Fibroblast of mammary gland (primary cell): ENCODE measurements at places on chromosomes 12 and 14.
A peak's percentile ranks its signal among the peaks of the same experiment; 100 is the strongest.

DNA sequence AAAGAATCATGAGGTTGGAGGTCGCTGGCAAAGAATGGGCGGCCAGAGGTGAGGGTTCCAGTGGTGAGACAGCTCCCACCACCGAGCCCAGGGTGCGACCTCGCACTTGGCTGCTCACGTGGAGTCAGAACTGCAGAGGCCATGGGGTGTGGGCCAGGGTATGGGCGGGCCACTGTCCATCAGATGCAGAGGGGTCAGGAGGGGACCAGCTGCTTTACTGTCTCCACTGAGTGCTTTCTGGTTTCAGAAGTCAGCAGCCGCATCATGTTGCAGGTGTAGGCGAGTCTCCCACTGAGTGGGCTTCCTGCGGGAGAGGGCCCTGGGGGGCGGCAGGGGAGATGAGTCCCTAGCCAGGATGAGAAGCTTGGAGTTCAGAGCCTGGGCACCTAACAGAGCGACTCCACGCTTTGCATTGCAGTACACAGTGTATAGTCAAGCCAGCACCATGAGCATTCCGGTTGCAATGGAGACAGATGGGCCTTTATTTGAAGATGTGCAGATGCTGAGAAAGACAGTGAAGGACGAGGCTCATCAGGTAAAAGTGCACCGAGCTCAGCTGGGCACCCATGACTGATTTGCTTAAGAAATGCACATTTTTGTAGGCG lies 46.9 kb upstream of the DYNC1H1 start:
- no peak for DNase-seq

- no peak for DNase-seq
Observed at GRCh38 chr12:112236786-112237185, 111.4 kb downstream of the TRAFD1 start.

DNA sequence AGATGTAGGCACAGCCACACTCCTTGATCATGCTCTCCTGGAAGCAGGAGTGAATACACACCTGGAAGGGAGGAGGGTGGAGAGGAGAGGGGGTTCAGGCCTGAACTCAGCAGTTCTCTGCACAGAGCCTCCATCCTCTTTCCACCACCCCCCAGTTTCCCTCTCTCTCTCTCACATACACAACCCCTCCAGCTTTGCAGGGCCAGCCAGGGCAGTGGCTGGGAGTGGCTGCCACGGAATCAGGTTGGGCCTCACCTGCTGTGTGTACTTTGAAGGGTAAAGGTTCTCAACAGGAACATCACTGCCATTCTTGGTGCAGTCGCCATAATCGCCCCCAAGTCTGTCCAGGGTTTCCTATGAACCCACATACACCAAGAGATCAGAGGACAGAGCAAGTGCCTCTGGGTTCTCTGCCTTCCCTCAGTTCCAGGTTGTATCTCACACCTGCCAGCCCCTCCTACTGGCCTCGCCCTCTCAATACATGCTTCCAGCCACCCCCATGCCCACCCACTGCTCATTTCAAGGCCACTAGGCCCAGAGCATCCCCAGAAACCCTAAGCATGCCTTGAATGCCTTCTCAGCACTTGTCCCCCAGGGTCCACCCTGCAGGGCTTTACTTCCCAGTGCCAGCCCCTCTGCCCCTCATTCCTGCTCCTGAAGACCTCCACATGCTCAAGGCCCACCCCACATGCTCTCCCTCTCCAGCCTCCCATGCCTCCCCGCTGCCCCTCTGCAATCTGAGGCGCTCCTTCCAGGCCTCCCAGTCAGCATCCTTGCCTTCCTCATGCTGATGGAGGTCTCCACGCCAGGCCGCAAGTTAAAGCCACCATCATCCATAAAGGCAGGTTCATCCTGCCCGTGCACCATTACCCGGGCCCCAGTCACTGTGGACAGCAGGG lies 12.9 kb upstream of the TNFRSF1A start:
- DNase-seq: no peak

GRCh38 chr12:45575823-45576475 lies 153.6 kb upstream of the ARID2 start:
- peak; percentile 8 for DNase-seq

DNA sequence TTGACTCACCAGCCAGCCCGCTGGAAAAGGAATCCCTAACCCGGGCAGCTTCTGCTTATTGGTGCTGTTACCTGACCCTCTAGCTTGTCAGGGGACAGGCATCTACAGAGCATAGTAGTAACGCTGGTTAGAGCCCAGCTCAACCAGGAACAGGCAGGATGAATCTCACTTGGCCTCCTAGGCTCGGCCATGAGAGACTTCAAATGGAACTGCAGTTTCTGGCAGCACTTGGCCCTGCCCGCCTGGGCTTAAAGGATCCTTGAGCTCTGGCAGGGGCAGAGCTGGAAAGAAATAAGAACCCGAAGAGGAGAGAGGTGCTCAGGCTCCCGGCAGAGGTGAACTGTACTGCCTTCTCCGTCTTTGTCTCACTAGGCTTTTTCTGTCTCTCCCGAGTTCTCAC lies 2.3 kb upstream of the LHX5 start:
- no peak for DNase-seq

DNA sequence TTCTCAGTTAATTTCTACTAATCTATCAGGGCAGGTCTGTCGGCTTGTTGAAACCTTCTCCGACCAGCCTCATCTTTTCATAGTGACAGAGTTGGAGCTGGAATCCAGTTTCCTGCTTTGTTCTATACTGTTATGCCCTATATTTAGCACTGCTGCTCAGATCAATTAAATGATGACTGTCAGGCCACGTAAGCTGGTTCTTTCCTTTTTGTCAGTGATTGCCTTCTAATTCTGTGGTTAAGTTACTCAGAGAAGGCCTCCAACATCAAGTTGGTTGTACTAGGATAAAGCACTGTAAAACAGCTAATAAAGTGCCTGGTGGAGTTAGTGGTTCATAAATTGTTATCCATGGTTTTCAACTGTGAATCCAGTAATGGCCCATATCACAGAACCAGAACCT lies 22.6 kb downstream of the DERA start:
- no peak for DNase-seq

GRCh38 chr14:75022655-75023054 lies 19.9 kb downstream of the EIF2B2 start:
- DNase-seq: no peak

GRCh38 chr14:36657399-36658122 lies 4.1 kb upstream of the PAX9 start:
- DNase-seq: peak; percentile 6

DNA sequence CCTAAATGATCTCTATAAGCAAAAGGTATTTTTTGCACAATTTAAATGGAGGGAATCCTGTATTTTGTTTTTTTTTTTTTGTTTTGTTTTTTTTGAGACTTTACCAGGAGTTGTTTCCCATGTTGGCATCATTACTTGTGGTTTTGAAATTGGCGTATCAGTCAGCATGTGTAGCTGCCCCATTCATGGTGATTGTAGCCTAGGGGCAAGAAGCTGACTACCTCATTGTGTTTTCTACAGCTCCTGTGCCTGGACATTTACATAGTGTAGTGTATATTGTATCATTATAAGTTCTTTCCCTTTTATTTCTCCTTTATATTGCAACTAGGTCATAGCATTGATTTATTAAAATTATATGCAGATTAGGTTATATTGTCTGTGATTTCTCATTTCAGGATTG lies 24.5 kb downstream of the SAMD4A start:
- no peak for DNase-seq

DNA sequence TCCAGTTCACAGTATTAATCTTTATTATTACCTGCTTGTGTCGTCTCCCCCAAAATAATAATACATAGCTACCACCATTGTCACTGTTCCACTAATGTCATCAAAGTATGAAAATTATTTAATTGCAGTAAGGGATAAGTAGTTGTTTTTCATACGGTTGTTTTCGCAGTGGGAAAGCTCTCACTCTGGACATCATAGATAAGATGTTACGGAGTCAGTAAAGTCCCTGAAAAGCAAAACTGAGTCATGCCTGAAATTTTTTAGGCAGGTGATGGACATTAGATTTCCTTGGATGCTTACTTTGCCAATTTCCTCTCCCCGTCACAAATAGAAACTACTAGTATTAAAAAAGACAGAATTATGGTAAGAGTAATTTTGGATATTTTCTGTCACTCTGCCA lies 13.2 kb downstream of the PNP start:
- no peak for DNase-seq

DNA sequence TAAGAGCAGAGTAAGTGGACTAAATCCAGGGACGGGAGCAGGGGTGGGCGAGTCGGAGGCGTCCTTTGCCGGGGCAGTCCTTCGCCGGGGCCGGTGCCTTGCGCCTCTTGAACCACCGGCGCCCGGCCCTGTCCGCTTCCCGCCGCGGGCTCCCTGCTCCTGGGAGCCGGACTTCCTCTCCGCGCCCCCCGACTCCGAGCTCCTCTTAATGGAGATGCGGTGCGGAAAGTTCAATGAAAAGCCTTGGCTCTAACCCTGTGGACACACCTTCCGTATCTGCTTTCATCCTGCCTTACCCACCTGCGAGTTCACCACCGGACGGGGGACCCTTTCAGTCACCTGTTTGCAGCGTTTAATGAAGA lies 412 bp downstream of the FGFR1OP2 start:
- DNase-seq: no peak

GRCh38 chr14:100223332-100224201 lies 15.4 kb upstream of the YY1 start:
- no peak for DNase-seq

DNA sequence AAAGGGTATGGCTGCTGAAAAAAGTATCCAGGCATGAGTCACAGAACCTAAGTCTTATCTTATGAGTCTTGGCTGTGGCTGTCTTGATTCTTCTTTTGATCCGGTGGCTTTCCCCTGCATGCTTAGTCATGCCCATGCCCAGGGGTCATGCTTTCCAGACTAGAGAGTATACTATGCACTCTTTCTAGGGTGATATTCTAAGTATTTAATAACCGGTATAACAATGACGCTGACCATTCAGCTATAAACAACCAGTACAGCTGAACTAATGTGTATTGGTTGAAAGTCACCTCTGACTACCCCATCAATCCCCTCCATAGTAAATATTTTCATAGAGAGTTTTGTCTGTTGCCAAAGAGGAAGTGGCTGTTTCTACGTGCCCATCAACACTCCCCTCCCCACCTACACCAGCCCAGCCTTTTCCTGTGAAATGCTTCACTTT lies 34.7 kb upstream of the NRXN3 start:
- no peak for DNase-seq

DNA sequence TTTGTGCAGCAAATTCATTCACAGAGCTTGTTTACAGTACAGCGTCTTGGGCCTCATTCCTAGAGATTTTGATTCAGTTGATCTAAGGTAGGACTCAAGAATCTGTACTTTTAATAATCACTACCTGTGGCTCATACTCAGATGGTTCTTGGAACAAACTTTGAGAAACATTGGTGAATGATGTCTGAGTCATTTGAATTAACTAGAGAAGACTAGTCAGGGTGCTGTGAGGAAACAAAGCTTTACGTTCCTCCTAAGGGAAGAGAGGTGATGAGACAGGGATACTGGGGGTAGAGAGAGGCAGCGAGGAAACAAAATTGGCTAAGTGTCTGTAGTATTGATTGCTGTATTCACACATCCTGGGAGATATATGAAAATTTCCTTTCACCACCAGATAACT lies 109.4 kb downstream of the SLC15A5 start:
- peak; percentile 61 for DNase-seq

DNA sequence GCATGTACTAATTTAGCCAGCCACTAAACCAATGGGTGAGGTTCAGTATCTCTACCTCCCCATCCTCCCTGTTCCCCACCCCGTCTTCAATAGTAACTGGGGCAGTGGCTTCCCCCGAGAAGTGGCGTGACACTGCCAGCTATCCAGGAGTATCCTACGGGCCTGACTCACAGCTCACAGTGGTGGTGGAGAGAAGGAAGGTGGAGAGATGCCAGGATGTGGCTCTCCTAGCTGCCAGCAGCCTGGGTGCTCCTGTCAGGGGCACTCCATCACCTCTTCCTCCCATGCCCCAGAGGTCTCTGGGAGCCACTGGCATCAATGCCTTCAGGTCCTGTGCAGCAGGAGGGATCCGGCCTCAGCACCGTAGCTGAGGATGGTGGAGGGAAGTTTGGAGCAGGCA lies 49.0 kb downstream of the TSPAN11 start:
- no peak for DNase-seq

DNA sequence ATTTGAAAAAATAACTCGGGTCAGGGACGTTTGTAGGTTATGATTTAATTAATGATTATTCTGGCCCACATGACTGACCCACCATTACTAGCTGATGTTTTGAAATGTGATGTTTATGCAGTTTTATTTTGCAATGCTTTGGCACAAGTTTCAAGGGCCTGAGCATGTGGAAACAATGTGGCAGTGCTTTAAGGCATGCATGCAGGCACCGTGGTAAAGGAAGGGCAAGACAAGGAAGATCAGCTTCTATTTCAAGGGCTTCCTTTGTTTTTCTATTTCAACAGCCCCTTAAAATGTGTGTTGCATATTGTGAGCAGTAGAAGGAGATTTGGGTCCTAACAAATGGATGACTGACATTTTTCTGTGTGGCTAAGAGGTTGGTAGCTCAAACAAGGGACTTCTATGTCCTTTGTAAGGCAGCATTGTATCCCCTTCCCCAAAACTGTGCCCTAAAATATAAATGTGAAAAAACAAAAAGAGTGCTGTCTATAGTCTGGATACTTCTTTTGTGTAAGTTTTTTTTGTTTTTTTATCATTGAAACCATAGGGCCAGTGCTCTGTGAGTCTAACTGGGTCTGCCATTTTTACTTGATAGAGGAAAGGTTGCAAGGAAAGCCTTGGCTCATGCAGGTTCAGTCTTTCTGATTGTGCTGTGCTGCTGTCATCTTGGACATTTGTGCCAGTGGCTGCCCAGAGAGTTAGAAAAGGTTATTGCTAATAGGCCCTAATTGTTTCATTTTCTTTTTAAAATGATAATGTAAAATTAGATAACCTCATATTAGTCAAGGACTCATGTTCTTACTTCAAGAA lies 103.5 kb downstream of the FGD4 start:
- peak; percentile 88 for DNase-seq

GRCh38 chr14:103625356-103626095 lies 3.5 kb upstream of the KLC1 start:
- no peak for DNase-seq

DNA sequence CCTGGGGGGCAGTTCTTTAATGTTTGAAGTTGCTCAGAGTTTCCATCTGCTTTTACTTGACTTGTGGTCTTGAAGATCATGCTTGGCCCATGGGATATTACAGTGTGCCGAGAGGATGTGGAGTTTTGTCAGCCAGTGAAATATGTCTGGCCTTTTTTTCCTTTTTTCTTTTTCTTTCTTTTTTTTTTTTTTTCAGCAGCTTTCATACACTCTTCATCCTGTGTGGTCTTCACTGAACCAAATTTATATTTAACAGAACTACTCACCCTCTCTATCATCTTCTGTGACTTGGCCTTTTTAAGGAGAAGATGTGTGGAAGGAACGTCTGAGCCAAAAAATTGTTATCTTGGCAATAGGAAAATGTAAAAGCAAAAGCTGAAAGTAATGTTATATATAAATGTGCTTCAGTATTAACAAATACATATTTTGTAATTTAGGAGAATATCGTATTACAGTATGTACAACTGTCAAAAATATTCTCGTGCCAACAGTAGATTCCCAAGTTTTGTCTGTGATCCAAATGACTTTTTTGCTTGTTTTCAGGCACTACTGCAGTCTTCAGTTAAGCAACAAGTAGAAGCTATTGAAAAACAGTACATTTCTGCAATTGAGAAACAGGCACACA lies 200.6 kb downstream of the CCDC91 start:
- peak; percentile 73 for DNase-seq

GRCh38 chr12:19030180-19030579 lies 99.4 kb upstream of the PLEKHA5 start:
- no peak for DNase-seq

- DNase-seq: no peak
Observed at GRCh38 chr14:26870722-26871617, 273.1 kb upstream of the NOVA1 start.

GRCh38 chr12:119786539-119786938 lies 90.6 kb downstream of the CIT start:
- no peak for DNase-seq

GRCh38 chr14:95374239-95374997 lies 54.7 kb upstream of the CLMN start:
- no peak for DNase-seq
